Fibroblast of skin of right biceps (primary cell): ENCODE measurements at places on chromosomes 5 and 9.

DNA sequence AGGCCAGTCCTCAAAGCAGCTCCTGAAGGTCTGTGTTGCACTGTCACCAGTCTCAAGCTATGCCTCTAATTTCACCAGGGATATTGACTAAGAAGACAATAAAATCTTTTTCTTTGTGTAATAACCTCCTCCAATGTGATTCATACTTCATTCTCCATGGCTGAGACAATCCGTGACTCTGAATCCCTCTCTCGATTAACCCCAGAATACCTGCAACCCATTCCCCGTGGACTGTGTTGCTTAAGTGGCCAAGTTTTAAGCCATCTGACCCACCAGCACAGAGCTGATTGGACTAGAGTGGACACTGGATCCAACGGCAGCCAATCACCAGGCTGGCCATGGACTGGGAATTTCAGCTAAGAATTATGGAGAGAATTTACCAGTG lies 5.4 kb upstream of the CCIN start:
- DNase-seq: peak; percentile 81

- DNase-seq: no peak
Observed at GRCh38 chr5:107840592-107840991, 169.9 kb upstream of the EFNA5 start.

DNA sequence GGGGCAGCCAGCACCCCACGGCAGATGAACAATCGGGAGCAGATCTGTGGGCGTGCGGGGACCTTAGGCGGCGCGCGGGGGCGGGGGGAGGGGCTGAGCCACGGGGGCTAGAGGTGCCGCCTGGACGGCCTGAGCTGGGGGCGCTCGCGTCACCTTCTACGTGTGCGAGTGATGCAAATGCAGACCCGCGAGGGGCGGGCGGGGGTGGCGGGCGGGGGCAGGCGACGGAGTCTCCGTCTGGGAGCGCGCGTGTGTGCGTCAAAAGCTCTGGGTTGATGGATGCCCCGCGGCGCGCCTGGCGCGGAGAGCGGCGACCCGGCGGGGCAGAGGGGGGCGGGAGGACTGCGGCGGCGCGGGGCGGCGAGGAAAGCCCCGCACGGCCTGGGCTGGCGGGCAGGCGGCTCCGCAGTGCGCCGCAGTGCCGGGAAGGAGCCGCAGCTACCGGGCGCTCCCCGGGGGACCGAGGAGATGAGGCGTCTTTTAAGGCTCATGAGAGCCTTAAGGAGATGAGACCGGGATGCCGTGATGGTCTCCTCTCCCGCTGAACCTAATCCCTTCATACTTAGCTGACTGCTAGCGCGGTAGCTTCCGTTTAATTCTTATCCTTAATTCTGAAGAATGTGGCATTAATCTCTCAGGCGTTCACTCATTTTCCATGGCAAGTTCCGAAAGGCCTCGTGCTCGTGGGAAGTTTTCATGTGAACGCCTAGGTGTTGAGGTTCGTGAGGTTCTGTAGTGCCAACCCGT lies 1.5 kb downstream of the SV2C start:
- no peak for DNase-seq

DNA sequence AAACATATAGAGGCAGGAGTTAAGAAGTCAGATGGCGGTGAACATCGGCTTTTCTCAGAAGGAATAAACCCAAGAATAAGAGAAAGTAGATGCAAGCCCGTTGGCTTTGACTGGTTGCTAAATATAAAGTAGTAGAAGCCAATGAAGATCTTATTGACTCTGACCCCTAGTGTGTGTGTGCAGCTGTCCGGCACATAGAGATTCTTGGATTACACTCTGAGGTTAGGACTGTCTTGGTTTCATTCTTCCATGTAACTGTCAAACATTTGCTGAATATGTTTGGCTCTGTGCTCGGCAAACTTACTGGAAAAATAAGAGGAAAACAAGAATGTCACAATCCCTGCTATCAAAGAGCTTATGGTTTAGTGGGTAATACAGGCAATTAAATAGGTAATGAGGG lies 54.9 kb downstream of the ASTN2 start:
- DNase-seq: no peak

GRCh38 chr9:134371731-134372130 lies 45.5 kb downstream of the RXRA start:
- DNase-seq: no peak

DNA sequence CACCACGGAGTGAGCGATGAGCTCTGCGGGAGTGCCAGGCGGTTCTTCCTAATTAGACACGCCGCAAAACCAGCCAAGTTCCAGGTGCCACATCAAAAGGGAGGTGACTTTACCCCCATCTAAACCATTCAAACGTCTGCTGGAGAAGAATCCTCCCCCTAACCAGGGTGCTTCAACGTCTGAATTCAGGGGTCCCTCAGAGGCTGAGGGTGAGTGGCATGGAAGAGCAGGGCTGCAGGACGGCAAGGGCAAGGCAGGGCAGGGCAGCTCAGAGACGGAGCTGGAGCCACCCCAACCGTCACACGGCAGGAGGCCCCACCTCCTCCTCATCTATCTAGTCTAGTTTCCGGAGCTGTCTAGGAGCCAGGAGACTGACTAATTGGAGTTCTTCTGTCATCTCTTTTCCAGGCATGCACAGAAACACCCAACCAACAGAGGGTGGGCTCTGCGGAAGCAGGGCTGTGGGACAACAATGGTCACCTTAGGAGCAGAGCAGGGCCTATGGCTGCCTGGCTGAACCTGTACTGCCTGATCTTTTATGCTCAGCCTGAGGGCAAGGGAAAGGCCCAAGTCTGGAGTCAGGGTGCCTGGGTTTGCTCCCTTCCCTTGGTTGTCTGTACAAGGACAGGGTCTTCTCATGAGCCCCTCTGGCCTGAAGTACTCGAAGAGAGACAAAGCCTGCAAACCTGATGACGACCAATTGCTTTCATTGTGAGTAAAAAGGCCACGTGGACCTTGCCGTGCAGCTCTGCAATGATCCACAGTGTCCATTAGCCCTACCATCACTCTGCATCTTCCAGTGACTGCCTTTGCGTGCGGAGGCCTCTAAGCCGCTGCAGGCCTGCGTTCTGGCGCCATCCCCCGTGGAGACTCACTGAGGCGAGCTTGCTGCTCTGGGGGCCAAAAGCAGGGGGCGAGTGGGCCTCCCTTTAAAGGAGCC lies 81.0 kb upstream of the SLC25A51 start:
- peak; percentile 88 for DNase-seq

- DNase-seq: no peak
Observed at GRCh38 chr5:51380603-51381207, 2.5 kb upstream of the ISL1 start.

DNA sequence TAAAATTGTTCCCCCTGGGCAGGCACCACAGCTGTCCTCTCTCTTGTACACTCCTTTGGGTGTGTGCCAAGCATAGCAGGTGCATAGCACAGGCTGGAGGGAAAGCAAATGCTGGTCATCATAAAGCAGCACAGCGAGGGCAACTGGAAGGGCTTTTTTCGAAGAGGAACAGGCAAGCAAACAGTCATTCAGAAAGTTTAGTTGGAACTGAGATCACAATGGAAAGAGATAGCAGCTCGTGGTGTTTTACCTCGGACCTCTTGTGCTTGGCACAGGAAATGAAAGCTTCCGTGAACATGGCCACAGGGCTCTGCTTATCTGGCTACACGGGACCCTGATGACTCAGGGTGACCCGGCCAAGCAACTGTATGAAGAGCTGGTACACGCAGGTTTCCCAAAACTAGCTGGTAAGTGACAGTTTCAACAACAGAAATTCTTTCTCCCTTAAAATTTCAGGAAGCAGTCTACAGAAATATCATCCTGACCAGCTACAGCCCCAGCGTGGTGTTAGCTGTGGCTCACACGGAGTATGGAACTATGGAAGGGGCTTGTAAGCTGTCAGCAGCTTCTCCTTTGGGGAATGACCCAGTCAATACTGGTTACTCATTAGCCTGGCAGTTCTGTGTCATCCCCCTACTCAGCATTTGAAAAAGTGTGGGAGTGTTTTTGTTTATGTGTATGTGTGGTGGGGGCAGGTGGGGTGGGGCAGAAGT lies 48.1 kb downstream of the POC5 start:
- DNase-seq: no peak

DNA sequence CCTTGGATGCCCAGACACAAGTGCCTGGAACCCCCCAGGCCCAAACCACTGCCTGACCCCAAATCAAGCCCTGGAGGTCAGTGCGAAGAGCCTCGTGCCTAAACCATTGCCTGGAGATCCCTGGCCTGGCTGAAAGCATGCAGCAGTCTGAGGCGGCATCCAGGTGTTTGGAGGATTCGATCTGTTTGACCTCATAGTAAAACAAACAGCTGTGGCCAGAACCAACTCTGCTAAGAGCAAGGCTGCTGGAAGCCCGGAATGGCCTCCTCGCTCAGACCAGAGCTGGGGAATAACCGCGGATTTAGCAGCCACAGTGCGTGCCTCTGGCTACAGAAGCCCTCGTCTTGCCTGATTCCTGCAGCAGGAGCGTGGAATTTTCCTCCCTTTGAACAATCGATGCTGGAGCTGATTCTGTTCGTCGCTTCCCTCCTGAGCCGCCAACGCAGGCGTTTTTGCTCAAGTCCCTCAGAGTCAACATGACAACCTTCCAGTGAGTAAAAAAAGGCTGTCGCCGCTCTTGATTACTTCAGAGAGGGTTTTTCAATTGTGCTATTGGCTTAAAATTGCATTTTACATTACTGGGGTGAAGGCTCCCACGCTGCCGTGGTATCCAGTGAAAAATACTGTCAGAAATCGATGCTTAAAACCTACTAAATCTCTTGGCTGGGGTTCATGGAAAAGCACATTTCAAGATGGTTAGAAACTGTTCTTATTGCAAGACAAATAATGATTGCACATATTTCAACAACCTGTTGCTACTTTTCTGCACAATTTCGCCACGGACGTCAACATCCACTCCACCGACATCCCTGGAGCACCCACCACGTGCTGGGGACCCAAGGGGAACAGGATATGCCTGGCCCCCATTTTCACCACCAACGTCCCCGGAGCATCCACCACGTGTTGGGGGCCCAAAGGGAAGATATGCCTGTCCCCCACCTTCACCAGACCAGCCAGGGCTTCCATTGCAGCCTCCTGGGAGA lies 190.0 kb downstream of the OLFM1 start:
- DNase-seq: no peak

DNA sequence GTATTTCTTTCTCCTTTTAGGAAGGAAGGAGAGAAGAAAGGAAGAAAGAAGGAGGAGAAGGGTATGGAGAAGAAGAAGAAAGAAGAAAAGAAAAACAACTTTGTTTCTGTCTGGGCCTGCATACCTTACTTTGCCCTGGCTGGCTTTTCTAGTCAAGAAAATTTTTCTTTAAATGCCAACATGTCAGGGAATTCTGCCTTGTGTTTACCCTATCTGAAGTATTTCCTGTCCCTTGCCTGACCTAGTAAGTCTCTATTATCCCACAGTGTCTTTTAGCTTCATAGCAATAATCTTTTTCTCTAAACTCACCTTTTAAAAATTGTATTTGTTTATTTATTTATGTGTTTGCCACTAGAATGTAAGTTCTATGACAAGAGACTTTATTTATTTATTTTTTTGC lies 1864.1 kb downstream of the EFNA5 start:
- DNase-seq: peak; percentile 30
